ENCODE measurements at places on chromosomes 2 and 18.

- no peak for DNase-seq
These were observed 17.6 kb upstream of the ZAP70 start for GRCh38 chr2:97695744-97696143.

DNA sequence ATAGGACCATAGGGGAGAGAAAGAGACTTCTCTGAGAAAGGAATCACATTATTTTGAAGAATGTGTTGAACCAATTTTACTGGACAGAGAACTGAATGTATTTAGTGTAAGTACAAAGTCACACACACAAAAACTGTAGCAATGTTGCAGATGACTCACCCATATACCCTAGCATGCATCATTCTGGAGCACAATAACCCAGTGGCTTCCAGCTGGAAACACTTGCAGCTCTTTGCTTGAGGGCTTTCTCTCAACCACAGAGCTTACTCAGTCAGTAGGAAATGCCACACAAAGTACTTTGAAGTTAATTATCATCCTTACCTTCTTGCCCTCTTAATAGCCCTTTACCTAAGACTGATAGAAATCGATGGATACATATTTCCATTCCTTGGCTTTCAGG, 760.0 kb upstream of the FSHR start:
- no peak for DNase-seq

GRCh38 chr2:61588566-61588965, 50.4 kb upstream of the XPO1 start:
- DNase-seq: no peak

DNA sequence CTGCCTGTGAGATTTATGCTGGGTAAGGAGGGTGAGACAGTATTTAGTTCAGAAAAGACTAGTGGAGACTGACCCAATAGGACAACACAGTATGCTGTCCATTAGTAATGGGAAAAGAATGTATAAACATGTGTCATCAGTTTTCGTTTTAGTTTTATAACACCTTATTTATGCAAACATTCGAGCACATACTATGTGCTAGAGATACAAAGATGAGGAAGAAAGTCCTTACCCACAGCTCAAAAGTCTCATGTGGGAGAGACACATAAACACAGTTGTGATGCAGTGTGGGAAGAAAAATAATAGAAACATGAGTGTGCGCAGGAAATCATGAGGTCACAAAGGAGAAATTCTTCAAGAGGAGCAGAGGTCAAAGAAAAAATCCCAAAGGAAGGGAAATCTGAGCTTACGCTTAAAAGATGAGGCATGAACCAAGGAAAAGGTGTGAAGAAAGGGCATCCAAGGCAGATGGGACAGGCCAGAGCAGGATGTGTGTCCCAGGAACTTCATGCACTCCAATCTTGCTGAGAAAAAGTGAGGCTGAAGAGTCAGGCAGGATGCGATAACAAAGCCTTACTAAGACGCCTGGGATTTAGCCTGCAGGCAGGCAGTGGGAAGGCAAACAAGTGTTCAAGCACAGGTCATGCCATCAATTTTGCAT, 8.1 kb downstream of the METTL21A start:
- DNase-seq: peak; percentile 21

- no peak for DNase-seq
These were observed 91.1 kb downstream of the MAP4K4 start for GRCh38 chr2:101788565-101788964.

DNA sequence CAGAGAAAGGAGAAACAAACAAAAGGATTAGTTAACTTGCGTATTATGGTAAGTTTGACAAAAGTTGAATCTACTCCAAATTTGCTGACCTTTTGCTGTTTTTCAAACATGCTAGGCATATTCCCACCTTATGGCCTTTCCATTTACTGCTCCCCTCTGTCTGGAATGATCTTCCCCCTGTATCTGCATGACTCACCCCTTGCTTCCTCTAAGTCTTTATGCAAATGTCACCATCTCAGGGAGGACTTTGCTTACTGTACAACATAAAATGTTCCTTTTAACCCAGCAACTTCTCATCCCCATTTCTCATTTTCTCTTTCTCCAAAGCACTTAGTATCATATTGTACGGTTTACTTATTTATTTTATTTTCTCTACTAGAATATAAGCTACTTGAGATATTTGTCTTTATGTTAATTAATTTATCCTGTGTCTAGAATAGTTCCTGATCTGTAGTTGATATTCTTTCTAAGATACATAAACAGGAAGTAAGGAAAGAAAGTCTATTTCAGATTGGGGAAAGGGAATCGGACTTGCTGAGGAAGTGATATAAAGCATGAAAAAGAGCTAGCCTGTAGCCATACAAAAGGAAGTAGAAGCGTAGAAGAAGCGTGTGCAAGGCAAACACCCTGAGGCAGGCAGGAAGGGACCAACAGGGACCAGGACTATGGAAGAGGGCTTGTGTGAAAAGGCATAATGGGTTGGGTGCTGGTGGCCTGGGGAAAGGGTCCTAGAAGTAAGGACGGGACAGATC, 144.9 kb upstream of the ERBB4 start:
- no peak for DNase-seq

DNA sequence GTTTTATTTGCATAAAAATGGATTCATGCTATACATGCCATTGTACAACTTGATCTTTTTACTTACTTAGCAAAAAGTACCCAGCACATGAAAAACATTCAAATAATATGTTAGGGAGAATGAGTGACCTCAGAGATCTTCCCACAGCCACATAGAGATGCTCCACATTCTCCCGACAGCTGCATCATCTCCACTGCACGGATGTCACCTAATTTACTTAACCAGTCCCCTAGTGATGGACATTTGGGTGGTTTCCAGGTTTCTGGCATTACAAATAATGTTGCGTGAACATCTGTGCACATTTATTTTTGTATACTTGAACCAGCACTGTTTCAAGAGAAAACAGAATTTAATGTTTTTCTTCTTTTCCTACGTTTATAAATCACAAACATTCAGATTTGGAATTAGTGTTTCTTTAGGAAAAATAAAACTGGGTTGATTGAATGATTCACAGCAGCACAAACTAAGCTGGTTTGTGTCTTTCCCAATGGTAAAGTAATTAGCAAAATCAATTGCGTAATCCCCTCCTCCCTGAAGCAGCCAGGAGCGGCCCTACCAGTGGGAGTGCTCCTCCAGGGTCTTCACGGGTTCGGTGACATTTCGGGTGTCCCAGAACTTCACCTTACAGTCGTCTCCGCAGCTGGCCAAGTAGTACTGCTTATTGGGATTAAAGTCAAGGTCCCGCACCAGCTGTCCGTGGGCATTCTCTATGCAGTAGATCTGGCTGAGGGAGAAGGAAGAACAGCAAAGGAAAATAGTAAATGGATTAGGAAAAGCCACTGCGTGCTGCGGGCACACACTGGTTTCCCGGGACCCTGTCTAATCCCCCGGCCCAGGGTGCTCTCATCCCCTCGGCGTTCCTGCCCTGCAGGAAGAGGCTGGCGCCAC, 183.9 kb downstream of the EIPR1 start:
- DNase-seq: no peak

GRCh38 chr18:23885750-23886149, 128.8 kb upstream of the TTC39C start:
- DNase-seq: no peak

DNA sequence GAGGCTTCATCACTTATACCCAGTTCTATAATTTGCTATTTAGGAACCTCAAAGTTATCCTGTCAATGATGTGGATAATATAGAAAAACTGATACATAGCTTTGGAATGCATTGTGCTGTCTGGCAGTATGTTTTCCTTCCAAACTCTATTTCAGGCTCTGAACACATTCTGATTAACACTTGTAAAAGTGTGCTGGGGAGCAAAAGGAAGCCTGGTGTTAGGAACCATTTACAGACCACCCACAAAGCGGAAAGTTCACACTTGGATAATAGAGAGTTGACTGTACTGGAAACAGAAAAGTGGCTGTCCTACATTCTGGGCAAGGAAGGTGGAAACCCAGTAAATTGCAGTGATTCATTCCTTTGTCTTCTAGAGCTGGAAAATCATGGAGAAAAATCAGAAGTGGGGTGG, 114.5 kb upstream of the ZFP36L2 start:
- peak; percentile 54 for DNase-seq

GRCh38 chr2:41870265-41870585, 177.6 kb upstream of the PKDCC start:
- no peak for DNase-seq

GRCh38 chr2:217992061-217992460, 10.7 kb downstream of the TNS1 start:
- DNase-seq: no peak

DNA sequence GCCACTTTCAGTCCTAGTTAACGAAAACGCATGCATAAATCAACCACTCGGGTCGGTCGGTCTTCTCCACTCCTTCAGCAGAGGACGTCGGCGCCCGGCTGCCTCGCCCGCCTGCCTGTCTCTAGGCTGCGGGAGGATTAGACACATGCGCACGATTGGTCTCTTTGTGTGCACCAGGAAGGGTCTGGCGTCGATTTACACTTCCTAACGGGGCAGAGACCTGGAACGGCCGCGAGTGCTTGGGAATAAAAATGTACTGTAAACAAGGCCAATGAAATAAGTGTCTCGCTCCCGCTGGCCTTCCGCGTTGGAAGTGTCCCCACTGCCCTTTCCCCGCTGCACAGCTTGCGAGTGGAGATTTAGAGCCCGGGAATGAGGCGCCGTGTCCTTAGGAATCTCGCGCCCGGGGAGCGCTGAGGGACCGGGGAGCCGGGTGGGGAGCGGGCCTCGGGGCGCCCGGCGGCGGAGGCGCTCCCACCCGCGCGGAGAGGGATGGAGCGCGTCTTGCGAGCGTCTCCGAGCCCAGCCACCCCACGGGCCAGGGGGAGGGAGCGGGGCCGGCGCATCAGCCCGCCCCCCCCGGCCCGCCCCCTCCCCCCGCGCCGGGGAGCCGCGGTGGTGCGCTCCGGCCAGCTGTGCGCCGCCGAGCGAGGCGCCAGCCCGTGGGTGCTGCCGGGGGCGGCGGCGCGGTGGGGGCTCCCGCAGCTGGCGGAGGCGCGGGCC, at the start of gene DOK6:
DOK6 (plus strand) TSS at position 636 of the 723 bp plus-strand sequence.
- peak; percentile 95 for DNase-seq

DNA sequence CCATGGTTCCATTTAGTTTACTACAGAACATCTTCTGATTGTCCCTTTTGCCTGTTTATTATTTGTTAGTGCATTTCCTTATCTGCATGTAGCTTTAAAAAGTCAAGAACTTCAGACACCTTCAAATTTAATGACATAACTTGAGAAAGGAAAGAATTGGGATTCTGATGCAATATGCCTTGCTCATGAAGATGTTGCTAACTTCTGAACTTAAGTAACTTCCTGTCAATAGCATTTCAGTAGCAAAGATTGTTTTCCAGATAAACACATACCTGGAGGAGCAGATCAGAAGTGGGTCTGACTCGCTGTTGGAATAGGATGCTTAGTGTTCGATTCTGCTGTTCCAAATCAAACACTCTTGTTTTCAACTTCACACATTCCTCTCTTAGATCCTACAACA, 190.2 kb upstream of the LYPD1 start:
- DNase-seq: no peak

- no peak for DNase-seq
These were observed 13.2 kb upstream of the FHOD3 start for GRCh38 chr18:36284268-36284667.

All from eye (tissue), 1 donor.